ENCODE measurements at places on chromosomes 7 and 10.
A peak's percentile ranks its signal among the peaks of the same experiment; 100 is the strongest.

- no peak for DNase-seq
These were observed 200.0 kb downstream of the POLR1F start for GRCh38 chr7:19508821-19509220.

- no peak for DNase-seq
These were observed 322.8 kb downstream of the LRMDA start for GRCh38 chr10:75754096-75754831.

- DNase-seq = no peak
These were observed 33.6 kb upstream of the AGR3 start for GRCh38 chr7:16915405-16915804.

DNA sequence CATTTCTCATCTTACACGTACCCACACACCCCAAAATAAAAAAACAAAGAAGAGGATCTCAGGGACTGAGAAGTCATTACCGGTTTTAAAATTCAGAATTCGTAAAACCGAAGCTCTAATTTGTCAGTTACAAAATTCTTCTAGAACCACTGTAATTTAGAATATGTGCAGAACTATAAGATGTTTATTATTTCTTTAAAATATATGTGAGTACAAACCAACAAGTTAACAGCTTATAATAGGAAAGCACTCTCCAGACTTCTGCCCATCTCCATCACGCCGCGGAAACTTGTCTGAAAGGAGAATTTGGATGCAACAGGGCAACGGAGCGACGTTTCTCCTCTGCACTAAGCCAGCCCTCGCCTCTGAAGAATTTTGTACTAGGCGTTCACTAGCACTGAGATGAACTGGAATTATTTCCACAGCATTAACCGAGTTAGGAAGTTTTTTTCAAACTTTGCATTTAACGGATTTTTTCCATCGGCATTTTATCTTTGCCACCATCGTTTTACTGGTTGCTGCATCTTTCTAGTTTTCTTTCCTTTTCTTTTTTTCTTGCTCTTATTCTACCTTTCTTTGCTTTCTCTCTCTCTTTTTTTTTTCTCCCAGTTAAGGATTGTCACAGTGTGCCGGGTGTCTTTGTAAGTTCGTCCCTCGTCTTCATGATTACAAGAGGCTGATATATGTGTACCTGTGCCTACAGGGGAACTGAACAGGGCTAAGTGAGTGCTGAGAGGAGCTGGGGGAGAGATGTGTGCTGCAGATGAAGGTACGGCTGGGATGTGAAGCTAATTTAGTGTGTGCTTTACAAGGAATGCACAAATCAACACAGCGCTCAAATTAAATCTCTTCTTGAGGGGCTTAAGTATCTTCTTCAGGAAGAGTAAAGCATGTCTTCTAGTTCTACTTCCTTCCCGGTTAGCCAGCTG lies 295.9 kb upstream of the NFE2L3 start:
- DNase-seq = no peak

GRCh38 chr7:20454202-20454601 lies 123.5 kb downstream of the ITGB8 start:
- no peak for DNase-seq

DNA sequence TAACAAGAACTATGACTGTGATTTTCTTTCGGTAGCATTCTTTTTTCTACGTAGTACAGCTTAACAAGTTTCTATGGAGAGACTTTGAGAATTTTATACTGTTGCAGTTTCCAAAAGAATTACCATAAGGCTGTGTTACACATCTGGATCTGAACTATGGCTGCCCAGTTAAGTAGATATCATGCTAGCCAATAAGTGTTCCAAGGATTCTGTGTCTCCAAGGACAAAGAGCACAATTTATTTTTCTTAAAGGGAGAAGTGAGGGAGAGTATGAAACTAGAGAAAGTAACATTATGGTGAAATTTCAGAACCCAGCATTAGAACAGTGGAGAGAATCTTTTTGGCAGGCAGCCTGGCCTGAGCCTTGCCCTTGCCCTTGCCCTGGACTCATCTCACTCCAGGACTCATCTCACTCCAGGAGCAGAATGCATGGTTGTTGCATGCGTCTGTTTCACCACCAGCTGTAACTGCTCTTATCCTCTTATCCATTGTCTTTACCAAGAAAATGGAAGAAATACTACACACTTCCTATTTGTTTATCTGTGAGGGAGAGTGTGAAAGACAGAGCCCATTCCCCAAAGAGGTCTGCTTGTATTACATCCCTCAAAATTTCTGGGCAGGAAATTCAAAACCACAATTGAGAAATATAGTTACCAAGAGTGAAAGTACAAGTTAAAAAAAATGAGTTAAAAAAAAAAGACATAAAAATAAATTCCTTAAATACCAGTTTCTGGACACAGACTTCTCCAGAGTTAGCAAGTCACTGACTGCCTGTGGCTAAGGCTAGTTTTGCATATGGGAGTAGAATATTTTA lies 1067.5 kb downstream of the NRG3 start:
- no peak for DNase-seq

DNA sequence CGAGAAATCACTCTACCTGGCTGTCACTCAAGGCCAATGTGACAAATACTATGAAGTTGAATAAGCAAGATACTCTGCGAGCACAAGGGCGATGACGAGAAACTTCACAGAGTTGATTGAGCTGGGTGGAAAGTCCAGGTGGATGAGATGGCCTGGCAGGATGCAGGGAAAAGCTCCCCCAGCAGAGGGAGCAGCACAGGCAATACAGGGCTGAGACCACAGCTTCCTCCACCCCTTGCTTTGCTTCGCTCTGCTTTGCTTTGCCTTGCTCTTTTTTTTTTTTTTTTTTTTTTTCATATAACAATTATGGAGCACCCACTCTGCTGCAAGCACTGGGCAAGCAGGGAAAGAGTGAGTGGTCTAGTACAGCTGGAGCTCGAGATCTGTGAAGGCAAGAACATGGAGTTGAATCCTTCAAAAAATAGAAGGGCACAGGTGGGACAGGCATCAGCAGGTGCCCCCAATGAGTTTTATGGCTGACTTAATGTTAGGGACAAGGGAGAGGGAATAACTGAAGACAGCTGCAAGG lies 88.3 kb downstream of the CABCOCO1 start:
- DNase-seq = peak; percentile 53

All from NCI-H2081 (cell line).